A375 (cell line): ENCODE measurements at places on chromosomes 11 and 22. TPM values are rescaled to one million over a fixed set of nuclear protein-coding genes. Genes with fewer than 3 reads are reported as not detected.

Gene OR8J3
- not detected in 2 replicates for total RNA-seq

Gene NRGN
- 6.6 and 13.4 TPM in 2 replicates for total RNA-seq

Gene TYMP
- total RNA-seq = 1.1 and 1.5 TPM in 2 replicates

Gene BAIAP2L2
- 44.1 and 48.5 TPM in 2 replicates for total RNA-seq

Gene OR4P4
- total RNA-seq = not detected in 2 replicates

Gene INS
- total RNA-seq = not detected in 2 replicates

Gene MMP13
- total RNA-seq = 0.24 and 0.26 TPM in 2 replicates

Gene GDPD4
- total RNA-seq = 1.2 TPM in 1 of 2 replicates, not detected in the other

Gene NRIP3
- total RNA-seq = 2.6 and 3.1 TPM in 2 replicates
